Stimulated activated CD8-positive, alpha-beta memory T cell treated with anti-CD3 and anti-CD28 coated beads, Interleukin-4, amount 100 ng/mL, for 1 hour (primary cell): ENCODE measurements at places on chromosomes 4 and X.

- no peak for DNase-seq
Measured at GRCh38 chrX:12779534-12779933, 11.7 kb upstream of the PRPS2 start.

- DNase-seq: no peak
Measured at GRCh38 chr4:874056-874455, 48.1 kb upstream of the CPLX1 start.

GRCh38 chr4:26459756-26460530, 30.3 kb downstream of the CCKAR start:
- DNase-seq: no peak

GRCh38 chr4:30726090-30726675, 6.0 kb downstream of the PCDH7 start:
- no peak for DNase-seq

DNA sequence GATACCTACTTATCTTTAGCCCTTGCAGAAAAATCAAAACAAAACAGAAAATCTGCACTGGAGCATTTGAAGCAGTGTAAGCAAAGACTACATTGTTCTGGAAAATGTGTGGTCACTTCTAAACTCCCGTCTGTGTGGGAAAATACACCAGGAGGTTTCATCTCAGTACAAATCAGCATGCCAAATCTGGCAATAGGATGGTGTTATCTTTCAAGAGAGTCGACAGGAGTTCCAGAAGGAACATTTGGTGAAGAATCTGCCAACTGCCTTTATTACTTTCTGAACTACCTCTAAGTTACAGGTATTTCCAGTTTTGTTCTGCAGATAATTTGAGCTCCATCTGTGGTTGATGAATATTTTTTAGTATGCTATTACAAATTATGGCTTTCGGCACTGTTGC, 1348.0 kb downstream of the RAPGEF2 start:
- DNase-seq: no peak

- DNase-seq: no peak
Measured at GRCh38 chrX:9890681-9891091, 76.5 kb upstream of the CLDN34 start.

DNA sequence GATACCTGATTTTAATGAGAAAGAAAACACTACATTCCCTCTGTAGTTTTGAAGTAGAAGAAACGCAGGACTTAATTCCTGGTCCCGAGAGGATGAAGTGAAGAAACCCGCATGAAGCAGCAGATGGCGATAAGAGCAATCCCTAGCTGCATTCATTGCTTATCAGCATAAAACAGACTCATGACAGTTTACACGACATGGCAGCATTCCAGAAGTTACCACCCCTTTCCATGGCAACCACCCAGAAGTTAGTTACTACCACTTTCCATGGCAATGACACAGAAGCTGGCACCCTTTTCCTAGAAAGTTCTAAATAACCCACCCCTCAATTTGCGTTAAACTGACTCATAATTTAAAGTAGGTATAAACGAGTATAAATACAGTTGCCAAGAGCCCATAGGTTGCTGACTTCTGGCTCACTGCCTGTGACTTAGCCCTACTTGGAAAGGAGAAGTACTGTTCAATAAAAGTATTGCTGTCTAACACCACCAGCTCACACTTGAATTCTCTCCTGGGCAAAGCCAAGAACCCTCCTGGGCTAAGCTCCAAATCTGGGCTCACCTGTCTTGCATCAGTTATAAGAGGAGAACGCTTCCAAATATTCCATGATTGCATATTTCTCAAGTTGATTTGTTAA, 5.5 kb upstream of the XAGE2 start:
- no peak for DNase-seq

GRCh38 chr4:150363721-150364688, 217.9 kb upstream of the MAB21L2 start:
- DNase-seq: no peak

DNA sequence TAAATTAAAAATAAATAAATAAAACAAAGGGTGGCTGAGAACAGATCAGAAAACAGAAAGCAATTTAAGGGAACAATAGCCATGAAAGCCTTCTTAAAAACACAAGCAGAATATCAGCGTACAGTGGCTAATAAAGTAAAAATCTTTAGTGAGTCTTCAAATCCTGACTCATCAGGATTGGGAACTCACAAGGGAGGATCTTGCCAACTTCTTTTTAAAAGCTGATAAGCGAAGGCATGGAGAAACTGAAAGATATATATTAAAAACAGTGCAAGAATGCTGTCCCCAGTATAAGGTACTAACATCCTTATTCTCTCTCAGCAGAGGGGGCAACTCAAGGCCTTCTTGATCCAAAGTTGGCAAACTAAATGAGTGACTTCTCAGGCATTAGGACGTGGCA, 180.1 kb downstream of the DHX15 start:
- DNase-seq: no peak

- DNase-seq: no peak
Measured at GRCh38 chr4:77037736-77038135, 38.1 kb downstream of the CCNI start.

DNA sequence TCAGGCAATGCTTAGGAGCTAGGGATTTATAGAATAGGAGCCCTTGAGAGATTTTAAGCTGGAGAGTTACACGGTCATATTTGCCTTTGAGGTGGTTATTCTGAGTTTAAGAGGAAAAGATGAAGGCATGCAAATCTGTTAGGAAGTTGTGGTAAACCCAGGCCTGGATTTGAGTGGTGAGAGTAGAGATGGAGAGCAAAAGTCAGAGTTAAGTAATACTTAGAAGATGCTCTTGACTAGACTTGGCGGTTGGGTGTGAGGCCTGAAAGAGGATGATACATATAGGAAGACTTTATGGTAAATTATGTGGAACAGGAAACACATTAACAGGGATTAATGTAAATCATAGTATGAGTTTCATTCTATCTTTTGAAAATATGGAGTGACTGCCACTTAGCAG, 136.0 kb upstream of the ARX start:
- DNase-seq: no peak

GRCh38 chr4:111639120-111639690, 506.0 kb upstream of the FAM241A start:
- no peak for DNase-seq

GRCh38 chr4:157012781-157013180, 41.2 kb upstream of the PDGFC start:
- no peak for DNase-seq

- no peak for DNase-seq
Measured at GRCh38 chr4:69060651-69061308, 35.5 kb upstream of the UGT2B7 start.

- DNase-seq: no peak
Measured at GRCh38 chr4:3686753-3687152, 79.4 kb upstream of the ADRA2C start.

GRCh38 chr4:21952549-21952948, 4.0 kb upstream of the KCNIP4 start:
- no peak for DNase-seq

GRCh38 chrX:36199928-36200327, 280.4 kb downstream of the CFAP47 start:
- DNase-seq: no peak

DNA sequence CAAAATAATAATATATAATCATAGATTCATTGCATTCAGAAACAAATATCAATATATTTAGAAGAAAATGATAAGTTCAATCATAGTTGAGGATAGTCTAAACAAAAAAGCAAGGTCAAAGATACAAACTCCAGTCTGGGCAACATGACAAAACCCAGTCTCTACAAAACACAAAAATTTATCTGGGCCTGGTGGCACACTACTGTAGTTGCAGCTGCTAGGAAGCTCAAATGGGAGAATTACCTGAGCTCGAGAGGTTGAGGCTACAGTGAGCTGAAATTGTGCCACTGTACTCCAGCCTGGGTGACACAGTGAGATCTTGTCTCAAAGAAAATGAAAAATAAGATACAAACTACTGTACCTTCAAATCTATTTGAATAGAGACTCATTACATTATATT, 52.7 kb upstream of the ANXA10 start:
- no peak for DNase-seq

- no peak for DNase-seq
Measured at GRCh38 chr4:1004071-1004418, 7.4 kb upstream of the FGFRL1 start.

- DNase-seq: no peak
Measured at GRCh38 chrX:153476666-153477363, 6.4 kb upstream of the HAUS7 start.

DNA sequence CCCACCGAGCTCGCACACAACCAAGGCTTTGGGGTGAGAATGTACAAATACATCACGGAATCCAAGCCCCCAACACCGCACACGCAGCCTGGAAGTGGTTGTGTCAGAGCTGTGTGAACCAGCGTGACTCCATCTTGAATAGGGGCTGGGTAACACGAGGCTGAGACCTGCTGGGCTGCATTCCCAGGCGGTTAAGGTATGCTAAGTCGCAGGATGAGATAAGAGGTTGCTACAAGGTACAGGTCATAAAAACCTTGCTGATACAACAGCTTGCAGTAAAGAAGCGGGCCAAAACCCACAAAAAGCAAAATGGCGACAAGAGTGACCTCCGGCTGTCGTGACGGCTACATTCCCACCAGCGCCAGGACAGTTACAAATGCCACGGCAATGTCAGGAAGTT, 258.4 kb downstream of the DHRSX start:
- DNase-seq: no peak

DNA sequence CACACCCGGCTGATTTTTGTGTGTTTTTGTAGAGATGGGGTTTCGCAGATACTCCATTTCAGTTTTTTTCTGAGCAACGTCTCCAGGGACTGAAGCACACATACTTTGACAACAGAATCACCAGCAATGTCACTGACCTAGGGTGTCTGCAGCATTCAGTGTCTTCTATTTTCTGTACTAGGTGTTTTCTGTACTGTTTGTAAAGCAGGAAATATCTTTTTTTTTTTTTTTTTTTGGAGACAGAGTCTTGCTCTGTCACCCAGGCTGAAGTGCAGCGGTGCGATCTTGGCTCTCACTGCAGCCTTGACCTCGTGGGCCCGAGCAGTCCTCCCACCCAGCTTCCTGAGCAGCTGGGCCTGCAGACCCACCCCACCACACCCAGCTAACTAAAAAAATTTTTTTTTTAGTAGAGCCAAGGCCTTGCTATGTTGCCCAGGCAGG, 8.9 kb downstream of the ADD1 start:
- DNase-seq: no peak

GRCh38 chrX:153944140-153944799, at the start of gene RENBP:
Gene RENBP, minus strand, starts transcription at chrX:153944643. Its CDS starts 33 bp downstream, at chrX:153944610.
- no peak for DNase-seq

- DNase-seq: no peak
Measured at GRCh38 chr4:8002525-8003309, 63.1 kb upstream of the AFAP1 start.

DNA sequence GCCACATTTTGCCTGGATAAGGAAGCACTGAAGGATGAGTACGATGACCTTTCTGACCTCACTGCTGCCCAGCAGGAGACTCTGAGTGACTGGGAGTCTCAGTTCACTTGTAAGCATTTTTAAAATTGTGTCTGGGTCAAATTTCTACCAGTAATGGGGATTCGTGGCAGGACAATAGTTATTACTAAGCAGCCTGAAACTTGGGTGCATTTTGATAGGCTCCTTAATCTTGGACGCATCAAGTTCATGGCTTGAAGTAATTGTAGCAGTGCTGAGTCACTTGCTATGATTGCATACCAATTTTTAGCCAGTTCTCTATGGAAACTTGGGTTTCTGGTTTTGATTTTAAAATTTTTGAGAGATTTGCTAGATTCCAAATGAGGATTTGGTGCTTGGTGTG, 4.3 kb downstream of the PGRMC1 start:
- DNase-seq: no peak

DNA sequence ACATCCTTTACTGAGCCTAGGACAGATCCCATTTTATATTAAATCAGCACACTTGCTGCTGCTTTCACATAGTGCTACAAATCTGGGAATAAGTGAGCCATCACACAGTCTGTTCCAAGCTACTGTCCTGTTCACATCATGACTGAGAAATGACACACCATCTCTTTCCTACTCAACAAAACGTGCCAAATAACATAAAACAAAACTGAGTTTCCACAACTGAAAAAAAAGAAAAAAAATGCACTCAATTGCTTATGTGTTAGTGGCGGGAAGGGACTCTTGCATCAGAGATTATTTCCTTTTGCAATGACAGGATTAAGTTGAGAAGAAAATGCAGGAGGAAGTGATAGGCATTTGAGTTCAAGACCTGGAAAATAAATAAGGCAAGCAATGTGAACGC, 109.0 kb downstream of the SHROOM4 start:
- DNase-seq: no peak

DNA sequence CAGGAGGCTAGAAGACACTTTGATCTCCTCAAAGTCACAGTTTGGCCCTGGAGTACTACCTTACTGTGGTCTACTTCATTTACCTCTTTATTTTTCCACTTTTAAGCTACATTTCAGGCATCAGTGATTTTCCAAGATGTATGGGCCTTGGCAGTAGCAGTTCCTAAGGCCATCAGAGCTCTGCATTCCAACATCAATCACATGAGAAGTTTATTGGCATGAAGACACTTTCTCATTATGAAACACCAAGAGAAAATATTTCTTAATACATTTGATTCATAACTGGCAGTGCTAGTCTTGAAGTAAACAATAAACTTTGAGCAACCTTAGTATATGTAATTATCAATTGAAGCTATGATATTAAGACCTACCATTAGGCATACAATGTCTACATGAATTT, 178.1 kb downstream of the IL15 start:
- no peak for DNase-seq

GRCh38 chr4:145773581-145774234, 93.8 kb downstream of the C4orf51 start:
- no peak for DNase-seq

- DNase-seq: no peak
Measured at GRCh38 chr4:125316401-125316790, 1.6 kb downstream of the FAT4 start.

GRCh38 chr4:73836373-73837279, at the start of gene CXCL6:
Gene CXCL6, plus strand, starts transcription at chr4:73836678. Its CDS starts 73 bp downstream, at chr4:73836751.
- no peak for DNase-seq

GRCh38 chr4:144298519-144298918, 158.0 kb upstream of the GYPA start:
- no peak for DNase-seq

- DNase-seq: no peak
Measured at GRCh38 chr4:123017078-123017477, 94.7 kb upstream of the NUDT6 start.

DNA sequence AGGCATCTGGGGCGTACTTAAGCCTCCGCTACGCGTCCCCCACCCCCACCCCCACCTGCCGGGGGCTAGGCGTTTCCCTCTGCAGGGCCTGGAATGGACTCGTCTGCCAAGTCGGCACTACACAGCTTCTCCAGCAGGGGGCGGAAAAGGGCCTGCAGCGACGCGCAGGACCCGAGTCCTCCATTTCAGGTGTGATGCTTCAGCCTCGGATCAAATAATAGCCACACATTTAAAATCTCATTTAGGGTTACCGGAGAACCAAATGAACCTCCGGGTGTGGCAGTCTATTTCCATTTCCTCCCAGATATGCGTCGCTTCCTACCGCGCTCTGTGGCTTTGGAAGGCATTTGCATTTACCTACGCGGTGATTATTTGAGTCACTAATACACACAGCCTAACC, 2.9 kb downstream of the PAK3 start:
- DNase-seq: peak; percentile 16

DNA sequence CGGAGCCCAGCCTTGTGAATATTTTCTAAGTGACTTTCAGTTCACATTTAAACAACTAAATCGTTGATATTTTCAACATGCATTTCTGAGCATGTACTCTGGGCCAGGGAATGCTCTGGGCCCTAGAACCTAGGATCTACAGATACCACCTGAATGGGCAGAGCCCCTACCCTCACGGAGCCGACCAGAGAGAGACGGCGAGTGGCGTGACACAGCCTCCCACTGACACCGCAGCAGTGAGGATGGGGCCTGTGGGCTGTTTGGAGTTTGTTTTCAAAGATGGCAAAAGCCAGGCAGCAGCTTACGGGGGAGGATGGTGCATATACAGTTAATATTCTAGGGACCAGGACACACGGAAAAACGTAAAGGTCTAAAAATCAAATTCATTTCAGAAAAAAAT, 17.7 kb downstream of the NELFA start:
- DNase-seq: no peak
